Thyroid gland (tissue), 4 donors: ENCODE measurements at places on chromosomes 11 and 22.

- no peak for DNase-seq
These were observed 25.0 kb upstream of the TMPRSS4 start for GRCh38 chr11:118051611-118052461.

DNA sequence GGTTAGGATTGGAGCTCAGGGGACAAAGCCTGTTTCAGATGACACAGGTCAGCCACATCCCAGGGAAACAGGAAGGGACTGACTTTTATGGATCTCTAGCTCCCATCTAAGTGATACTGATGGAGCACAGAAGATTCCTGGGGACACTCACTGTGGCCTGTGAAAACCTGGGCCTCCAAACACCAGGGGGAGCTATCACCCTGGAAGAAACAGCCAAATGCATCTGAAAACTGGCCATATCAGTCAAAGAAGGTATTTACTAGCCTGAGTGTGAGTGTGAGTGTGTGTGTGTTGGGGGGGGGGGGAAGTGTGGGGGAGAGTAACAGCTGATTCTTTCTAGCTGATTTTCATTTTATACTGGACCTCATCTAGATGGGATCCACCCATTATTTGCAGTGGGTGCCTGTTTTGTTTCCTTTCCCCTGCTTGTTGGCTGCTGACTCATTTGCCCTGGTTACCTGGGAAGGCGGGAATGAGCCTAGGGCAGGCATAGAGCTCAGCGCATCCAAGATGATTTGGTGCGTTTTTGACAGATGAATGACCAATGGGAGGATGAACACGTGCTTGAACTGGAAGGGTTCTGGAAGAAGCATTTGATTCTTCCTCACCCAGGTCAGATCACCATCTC, 284.0 kb downstream of the KIRREL3 start:
- peak; percentile 64 for DNase-seq

- DNase-seq: peak; percentile 68
These were observed 22.6 kb downstream of the RTN4RL2 start for GRCh38 chr11:57482782-57483561.

DNA sequence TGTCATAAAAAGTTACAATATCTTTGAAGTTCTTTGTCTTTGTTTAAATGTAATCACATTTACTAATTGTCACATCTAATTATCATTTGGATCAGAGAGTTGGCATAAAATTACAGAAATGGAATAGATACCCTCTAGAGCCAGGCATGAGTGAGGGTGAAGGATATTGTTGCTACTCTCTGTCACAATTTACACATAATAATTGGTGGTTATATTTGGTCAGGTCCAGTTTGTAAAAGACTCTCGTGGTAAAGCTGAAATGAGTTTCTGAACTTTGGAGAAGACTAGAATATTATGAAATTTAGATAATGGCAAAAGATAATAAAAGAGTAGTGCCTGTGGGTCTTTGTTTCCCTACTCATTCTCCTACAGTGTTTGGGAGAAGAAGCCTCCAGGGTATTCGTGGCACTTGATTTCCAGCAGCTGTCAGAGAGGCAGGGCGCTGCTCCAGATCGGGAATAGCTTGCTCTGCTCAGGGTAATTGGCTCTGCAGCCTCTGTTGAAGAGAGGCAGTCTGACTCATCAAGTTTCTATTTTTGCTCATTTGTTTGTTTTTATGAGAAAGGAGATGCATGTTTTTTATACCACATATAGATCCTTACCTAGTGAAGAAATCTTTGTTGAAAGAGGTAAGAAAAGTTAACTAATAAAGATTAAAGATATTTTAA, 349.9 kb downstream of the CNTN5 start:
- DNase-seq: peak; percentile 55

GRCh38 chr11:121884626-121885025, 231.4 kb downstream of the BLID start:
- no peak for DNase-seq

DNA sequence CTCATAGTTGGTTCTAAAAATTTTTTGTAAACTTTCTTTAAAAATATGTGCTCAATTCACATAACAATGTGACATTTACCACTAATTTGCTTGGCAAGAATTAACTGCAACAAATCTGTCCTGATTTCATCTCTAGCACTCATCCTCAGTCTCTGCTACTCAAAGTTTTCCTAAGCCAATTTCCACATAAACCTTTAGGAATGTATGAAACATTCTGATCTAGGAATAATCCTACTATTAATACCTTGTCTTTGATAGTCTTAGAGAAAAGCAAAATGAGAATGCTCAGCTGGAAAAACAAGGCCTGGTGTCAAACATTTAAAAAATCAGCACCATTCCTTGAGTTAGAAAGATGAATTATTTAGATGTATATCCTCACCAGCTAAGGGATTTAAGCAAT, 114.3 kb downstream of the CD44 start:
- no peak for DNase-seq

GRCh38 chr22:31127181-31127772, 4.5 kb downstream of the INPP5J start:
- DNase-seq: peak; percentile 66

GRCh38 chr11:24253237-24253760, 243.6 kb upstream of the LUZP2 start:
- no peak for DNase-seq

DNA sequence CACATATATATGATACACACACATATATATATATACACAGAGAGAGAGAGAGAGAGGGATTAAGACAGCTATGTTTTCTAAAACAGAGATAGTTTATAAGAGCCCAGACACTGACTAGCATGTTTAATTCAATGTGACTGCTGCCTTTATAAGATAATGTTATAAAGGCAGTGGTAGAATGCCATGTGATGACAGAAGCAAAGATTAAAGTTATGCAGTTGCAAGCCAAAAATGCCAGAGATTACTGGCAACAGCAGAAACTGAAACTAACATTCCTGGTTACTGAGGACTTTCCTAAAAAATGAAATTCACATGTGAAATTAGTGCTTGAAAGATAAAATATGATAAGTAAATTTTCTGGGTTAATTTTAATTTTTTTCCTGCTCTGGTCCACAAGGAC, 1888.9 kb downstream of the LRRC4C start:
- DNase-seq: no peak

GRCh38 chr11:110431051-110431672, 1.4 kb downstream of the FDX1 start:
- no peak for DNase-seq

- no peak for DNase-seq
These were observed 611.5 kb downstream of the KCNA4 start for GRCh38 chr11:29405305-29405704.

DNA sequence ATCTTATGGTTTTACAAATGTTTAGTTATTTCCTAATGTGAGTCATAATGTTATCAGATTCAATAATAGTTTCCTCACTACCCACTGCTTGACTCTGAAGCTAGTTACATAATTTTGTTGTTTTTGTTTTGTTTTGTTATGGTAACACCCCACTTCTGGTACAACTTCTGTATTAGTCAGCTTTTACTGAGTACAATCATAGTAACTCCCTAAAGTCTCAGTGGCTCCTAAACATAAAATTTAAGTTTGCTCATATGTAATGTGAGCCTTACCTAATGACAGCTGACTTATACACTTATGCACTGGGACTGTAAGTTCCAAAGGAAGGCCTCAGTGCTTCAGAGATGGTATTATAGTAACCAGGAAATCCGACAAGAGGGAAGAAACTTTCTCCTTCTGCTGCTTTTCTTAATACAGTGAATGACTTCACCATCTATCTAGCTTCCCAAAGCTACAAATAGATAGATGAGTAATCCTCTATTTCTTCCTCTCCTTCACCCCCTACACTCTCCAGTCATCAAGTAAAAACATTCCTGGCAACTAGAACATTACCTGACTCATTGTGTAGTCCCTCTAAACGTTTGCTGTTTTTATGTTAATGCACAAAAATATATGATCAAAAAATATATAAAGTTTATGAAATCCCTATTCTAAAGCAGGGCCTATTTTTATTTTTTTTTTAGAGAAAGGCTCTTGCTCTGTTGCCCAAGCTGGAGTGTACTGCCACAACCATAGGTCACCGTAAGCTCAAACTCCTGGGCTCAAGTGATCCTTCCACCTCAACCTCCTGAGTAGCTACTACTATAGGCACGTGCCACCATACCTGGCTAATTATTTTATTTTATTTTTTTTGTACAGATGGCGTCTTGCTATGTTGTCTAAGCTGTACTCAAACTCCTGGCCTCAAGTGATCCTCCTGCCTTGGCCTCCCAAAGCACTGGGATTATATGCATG, 563.0 kb downstream of the SOX6 start:
- DNase-seq: no peak

- peak; percentile 89 for DNase-seq
These were observed 1.6 kb upstream of the HORMAD2 start for GRCh38 chr22:30078320-30079311.

DNA sequence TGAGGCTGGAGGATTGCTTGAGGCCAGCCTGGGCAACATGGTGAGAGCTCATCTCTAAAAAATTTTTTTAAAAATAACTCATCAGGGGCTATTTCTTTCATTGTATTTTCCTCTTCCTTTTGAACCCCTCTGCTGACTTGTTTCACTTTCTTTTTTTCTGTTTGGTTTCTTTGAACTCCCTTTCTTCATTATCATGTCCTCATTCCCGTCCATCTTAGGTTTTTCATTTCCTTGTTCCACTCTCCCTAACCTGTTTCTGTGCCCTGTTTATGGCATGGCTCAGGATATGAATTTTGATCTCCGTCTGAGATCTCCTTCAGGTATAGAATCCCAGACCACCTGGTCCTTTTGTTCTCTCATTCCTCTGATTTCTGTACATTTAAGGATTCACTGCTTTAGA, 12.5 kb downstream of the MARK2 start:
- no peak for DNase-seq

DNA sequence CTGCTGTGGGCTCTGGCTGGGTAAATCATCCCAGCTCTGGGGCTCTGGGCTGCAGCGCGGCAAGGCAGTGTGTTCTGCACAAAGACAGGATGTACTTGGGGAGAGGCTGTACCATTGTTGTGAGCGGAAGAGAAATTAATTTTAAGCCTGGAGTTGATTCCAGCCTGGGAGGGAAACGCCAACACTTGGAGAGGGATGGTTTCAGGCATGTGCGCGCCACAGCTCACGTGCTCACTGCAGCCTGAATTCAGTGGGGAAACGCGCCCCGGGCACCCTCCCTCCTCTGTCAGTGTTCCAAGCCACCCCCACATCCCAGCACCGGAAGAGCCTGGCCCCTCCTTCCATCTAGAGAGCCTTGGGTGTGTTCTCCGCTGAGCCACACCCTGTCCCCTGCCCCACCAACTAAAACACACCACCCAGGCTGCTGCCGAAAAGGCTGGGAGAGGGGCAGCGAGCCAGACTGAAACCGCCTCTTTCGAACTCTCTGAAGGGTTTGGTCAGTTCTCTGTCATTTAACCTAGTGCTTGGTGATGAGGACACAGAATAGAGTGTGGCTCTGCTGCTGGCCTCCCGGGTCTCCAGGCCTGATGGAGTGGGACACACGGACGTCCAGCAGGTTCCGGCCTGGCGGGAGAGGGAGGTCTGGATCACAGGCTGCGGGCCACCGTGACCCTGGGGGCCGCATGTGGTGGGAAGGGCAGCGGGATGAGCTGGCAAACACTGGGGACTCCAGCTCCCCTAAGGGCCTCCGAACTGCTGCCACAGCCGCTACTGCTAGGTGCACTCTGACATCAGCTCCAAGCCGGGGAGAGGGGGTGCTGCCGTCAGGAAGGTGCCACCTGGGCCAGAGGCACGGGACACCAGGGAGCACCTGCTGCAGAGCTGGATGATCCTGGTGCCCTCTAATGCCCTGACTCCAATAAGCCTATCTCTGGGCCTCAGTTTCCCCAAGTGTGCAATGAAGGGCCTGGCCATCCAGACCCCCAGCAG, 230.8 kb downstream of the CTTN start:
- peak; percentile 48 for DNase-seq

DNA sequence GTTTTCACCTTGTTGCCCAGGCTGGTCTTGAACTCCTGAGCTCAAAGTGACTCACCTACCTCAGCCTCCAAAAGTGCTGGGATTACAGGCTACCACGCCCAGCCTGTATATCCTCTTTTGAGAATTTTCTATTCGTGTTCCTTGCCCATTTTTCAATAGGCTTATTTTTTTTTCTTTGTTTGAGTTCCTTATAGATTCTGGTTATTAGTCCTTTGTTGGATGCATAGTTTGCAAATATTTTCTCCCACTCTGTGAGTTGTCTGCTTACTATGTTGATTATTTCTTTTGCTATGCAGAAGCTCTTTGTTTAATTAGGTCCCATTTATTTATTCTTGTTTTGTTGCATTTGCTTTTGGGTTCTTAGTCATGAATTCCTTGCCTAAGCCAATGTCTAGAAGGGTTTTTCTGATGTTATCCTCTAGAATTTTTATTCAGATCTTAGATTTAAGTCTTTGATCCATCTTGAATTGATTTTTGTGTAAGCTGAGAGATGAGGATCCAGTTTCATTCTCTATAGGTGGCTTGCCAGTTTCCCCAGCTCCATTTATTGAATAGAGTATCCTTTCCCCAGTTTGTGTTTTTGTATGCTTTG, 17.7 kb upstream of the ZBED5 start:
- DNase-seq: no peak

GRCh38 chr11:61891331-61892084, at the start of gene FADS3:
FADS3 (minus strand) TSS chr11:61891545; CDS start chr11:61891381, 164 bp downstream.
- DNase-seq: peak; percentile 93

- no peak for DNase-seq
These were observed 97.5 kb upstream of the ANO3 start for GRCh38 chr11:26234451-26234850.

DNA sequence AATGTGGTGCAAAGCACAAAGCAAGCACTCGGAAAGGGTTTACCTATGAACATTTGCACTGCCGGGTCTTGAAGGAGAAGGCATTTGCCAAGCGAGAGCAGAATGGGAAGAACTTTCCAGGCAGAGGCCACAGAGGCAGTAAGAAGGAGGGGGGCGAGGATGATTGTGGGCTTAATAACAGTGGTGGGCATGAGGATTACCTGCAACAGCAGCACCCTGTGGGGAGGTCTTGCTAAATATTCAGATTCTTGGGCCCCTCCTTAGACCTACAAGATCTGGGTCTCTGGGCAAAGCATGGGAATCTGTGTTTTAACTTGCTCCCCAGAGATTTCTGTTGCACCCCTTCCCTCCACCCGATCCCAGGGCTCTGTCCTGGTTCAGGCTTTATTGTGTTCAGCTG, 75.1 kb upstream of the ZBED5 start:
- DNase-seq: no peak

- no peak for DNase-seq
These were observed 8.6 kb upstream of the SELENOH start for GRCh38 chr11:57732661-57733060.
